ENCODE measurements at places on chromosomes 7 and 10. TPM values are rescaled to one million over a fixed set of nuclear protein-coding genes. Genes with fewer than 3 reads are reported as not detected.

Gene AKR1D1
- 2.2 TPM for total RNA-seq

Gene OR2A12
- total RNA-seq: not detected

- no peaks in the 10 kb centered on the region for H3K27me3 ChIP-seq
- H3K27ac ChIP-seq: no peak overlapping the region
- no peaks in the 10 kb centered on the region for H3K36me3 ChIP-seq
- DNase-seq: no peak
These were observed 449.4 kb downstream of the TCERG1L start for GRCh38 chr10:130862122-130862521.

DNA sequence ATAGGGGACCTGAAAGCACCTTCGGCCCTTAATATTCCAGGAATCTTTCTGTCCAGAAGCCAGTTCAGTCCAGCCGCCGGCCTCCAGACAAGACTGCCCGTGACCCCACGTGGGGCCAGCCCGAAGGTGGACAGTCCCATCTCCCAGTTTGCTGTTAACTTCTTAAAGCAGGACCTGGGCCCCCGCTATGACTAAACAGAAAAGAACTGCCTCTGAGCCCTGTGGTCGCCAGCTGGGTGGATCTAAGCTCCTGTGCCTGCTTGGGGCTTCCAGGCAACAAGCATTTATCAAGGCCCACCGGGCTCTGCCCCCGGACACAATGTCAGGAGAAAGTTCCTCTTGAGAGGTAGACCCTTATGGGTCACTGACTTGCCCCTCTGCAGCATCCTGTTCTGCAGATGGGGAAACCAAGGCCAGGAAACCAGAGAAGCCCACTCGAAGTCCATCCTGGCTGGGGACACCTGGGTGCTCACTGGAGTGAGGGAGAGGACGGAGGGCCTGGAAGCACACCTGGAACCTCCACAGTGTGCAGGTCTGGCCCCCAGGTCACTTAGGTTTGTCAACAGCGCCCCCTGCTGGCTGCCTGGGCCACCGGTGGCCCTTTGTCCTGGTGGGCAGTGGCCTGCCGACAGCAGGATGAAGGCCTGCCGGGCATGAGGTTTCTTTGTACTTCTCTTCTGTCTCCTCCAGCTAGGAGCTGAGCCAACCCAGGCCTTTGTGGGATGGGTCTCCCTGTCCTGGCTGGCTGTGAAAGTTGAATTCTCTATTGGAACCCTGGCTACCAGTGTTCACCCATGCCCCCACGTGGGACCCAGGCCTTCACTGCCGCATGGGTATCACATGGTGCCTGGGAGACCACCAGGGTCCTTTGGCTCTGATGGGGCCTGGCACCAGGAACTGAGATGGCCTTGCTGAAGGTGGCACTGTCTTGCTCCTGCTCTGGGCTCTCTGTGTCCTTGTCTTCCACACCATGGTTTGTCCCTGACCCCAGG lies 128.0 kb downstream of the ZMIZ1 start:
- DNase-seq: peak; percentile 88
- no peak overlapping the region for H3K27ac ChIP-seq
- H3K36me3 ChIP-seq: peaks cover 8% of the 10 kb centered on the region
- H3K4me3 ChIP-seq: no peak overlapping the region
- H3K4me1 ChIP-seq: peaks cover 6% of the 10 kb centered on the region

Gene ASB10
- total RNA-seq: not detected

DNA sequence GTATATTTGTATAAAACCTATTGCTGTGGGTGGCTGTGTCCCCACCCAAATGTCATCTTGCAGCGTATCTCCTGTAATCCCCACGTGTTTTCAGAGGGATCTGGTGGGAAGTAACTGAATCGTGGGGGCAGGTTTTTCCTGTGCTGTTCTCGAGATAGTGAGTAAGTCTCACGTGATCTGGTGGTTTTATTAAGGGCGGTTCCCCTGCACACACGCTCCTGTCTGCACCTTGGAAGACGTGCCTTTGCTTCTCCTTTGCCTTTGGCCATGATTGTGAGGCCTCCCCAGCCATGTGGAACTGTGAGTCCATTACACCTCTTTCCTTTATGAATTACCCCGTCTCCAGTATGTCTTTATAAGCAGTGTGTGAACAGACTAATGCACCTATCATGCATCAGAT lies 97.6 kb downstream of the DYNC2I1 start:
- no peaks in the 10 kb centered on the region for H3K27me3 ChIP-seq
- H3K27ac ChIP-seq: no peak overlapping the region
- no peak for DNase-seq
- no peaks in the 10 kb centered on the region for H3K36me3 ChIP-seq
- no peak overlapping the region for H3K4me3 ChIP-seq

DNA sequence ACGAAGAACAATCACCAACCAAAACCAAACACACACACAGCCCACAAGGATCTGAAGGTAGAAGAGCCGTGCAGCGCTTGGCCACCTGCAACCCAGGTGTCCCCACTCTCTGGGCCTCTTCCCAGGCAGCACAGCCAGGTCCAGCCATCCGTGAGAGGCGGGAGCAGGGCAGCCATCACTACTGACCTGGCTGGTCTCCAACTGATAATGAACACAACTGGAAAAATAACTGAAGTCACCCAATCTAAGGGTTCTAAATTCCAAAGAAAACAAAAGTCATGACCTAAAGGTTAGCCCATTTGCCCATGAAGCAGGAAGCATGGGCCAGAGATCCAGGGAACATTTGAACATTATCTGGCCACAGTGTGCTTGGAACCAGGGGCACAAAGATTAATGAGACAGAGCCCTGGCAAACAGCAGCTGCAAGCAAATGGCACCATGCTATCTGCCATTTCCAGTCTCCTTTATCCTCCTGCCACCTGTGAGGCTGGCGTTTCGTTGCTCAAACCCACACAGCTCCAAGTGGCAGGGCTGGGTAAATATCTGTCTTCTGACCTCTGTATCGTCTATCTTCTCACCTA lies 207.9 kb downstream of the TNS3 start:
- peak overlapping the region; percentile 69 for H3K27ac ChIP-seq
- no peak overlapping the region for H3K4me3 ChIP-seq
- peaks cover 5% of the 10 kb centered on the region for H3K36me3 ChIP-seq
- H3K27me3 ChIP-seq: no peaks in the 10 kb centered on the region

All from Caco-2 (cell line).